Stimulated activated CD8-positive, alpha-beta memory T cell treated with anti-CD3 and anti-CD28 coated beads, Interleukin-7, amount 100 ng/mL, for 48 hours (primary cell): ENCODE measurements at places on chromosomes 1 and 21.

DNA sequence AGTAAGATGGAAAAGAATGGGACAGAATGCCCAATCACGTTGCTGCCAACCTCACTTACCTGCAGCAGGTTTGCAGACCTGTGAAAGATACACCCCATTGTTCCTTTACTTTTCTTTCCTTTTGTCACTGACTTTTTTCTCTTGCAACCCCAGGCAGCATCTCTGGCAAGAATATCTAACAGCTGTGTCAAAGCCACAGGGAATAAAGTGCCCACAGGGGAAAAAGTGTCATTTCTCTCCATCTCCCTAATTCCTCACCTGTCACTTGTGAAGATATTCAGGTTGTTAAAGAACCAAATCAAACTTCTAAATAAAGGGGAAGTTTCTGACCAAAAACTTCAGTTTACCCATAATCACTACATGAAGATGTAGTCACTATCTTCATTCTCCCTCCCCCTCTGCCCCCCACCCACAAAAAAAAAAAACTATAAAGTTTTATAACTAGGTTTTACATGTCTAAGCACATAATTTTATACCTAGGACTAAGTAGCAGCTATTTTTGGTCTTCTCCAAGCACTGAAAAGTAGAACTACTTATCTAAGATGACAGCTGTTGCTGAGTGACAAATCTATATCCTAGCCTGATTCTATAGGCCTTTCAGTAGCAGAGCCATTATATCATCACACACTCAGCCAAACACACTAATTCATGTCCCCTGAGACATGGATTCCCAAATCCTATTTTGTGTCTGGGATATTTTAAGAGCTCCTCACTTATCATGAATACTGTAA, 54.9 kb downstream of the TBX15 start:
- DNase-seq = no peak

GRCh38 chr1:32775640-32776337, 41.4 kb downstream of the YARS1 start:
- no peak for DNase-seq

GRCh38 chr1:245893025-245893424, 614.1 kb downstream of the SMYD3 start:
- no peak for DNase-seq

GRCh38 chr1:118023199-118023598, 93.7 kb downstream of the WDR3 start:
- no peak for DNase-seq

GRCh38 chr1:214989341-214989740, 93.2 kb upstream of the KCNK2 start:
- DNase-seq = no peak

GRCh38 chr1:40633523-40633922, 32.0 kb downstream of the RIMS3 start:
- DNase-seq = no peak

DNA sequence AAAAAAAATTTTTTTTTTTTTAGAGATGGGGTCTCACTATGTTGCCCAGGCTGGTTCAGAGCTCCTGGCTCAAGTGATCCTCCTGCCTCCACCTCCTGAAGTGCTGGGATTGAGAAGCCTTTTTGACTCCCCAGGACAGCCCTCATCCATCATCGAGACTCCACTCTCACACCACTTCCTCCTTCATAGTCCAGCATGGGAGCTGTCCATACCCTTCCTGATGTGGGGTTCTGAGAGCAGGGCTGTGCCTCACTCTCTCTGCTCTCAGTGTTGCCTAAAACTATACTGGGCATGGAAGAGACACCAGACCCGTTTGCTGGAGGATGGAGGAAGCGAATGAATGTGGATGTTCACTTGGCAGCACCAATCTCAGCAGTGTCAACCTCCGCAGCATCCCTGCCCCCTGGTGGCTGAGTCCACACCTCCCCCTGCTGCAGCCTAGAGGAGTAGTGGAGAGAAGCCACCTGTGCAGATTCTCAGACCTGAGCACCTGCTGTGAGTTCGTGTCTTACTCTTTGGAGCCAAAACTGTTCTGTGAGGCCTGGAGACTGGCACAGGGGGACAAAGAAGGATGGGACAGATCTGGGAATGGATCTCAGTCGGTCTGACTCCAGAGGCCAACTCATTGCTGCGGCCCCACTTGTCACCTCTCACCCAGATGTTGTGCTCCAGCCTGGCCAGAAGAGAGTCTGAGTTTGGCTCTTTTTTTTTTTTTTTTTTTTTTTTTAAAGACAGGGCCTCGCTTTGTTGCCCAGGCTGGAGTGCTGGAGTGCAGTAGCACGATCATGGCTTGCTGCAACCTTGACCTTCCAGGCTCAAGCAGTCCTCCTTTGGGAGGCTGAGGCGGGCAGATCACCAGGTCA, 17.7 kb downstream of the TINAGL1 start:
- peak; percentile 36 for DNase-seq

DNA sequence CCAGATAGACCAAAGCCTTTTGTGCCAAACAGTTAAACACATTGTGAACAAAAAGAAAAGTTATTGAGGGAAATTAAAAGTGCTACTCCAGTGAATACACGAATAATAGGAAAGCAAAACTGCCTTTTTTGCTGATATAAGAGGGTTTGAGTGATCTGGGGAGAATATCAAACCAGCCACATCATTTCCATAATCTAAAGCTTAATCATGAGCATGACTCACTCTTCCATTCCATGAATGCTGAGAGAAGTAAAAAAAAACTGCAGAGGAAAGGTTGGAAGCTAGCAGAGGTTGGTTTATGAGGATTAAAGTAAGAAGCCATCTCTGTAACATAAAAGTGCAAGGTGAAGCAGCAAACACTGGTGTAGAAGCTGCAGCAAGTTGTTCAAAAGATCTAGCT, 350.6 kb upstream of the NCAM2 start:
- no peak for DNase-seq

- no peak for DNase-seq
These were observed 88.0 kb upstream of the NFIA start for GRCh38 chr1:60994369-60994768.

DNA sequence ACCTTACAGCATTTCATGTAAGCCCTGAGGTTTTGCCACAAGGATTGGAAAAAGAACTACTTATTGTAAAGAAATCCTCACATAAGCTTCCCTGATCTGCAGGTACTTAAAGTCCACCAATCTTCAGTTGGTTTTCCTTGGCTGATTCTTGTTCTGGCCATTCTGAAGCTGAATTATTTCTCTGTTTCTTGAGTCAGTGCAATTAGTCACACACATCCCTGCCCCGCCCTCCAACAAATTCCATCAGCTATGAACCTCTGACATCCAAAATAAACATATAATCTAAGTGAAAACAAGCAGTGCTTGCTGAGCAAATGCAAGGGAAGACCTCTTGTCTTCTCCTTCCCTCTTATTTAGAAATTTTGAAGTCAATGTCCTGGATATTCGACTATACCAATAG, 8.2 kb upstream of the FNDC7 start:
- no peak for DNase-seq

GRCh38 chr1:246138781-246139180, 368.3 kb downstream of the SMYD3 start:
- no peak for DNase-seq

- no peak for DNase-seq
These were observed 1.6 kb upstream of the DNMT3L start for GRCh38 chr21:44263221-44263760.

GRCh38 chr1:175129182-175129581, 61.5 kb downstream of the TNN start:
- no peak for DNase-seq

- DNase-seq = no peak
These were observed 618.6 kb downstream of the RWDD3 start for GRCh38 chr1:95852483-95853070.

DNA sequence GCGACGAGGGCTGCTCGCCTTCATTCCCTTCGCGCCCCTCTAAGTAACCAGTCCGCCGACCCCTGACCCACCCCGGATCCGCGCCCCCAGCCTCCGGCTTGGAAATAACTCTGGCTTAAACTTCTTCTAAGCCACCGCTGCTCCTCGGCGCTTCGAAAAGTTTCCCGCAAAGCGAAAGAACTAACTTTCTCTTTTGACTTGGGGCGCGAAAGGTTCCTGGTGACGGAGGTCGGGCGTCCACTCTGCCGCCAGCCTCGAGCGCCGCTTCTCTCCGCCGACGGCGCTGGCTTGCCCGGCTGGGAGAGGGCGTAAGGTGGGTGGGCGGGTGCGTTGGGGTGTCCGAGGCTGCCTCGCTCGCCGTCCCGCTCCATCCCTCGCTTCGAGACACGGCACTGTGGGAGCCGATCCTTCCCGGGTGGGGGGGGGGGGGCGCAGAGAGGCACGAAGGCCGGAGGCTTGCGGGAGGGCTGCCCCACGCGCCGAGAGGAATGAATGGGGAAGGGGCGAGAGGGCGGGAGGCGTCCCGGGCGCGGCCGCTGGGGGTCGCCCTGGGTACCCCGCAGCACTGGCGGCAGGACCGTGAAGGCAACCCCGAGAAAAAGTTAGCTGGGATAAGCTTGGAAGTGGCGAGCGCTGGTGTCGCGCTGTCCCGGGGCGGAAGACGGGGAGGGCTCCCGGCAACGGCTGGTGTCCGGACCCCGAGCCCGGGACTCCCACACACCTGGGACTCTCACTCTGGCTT, 569 bp downstream of the ATF3 start:
- DNase-seq = no peak

DNA sequence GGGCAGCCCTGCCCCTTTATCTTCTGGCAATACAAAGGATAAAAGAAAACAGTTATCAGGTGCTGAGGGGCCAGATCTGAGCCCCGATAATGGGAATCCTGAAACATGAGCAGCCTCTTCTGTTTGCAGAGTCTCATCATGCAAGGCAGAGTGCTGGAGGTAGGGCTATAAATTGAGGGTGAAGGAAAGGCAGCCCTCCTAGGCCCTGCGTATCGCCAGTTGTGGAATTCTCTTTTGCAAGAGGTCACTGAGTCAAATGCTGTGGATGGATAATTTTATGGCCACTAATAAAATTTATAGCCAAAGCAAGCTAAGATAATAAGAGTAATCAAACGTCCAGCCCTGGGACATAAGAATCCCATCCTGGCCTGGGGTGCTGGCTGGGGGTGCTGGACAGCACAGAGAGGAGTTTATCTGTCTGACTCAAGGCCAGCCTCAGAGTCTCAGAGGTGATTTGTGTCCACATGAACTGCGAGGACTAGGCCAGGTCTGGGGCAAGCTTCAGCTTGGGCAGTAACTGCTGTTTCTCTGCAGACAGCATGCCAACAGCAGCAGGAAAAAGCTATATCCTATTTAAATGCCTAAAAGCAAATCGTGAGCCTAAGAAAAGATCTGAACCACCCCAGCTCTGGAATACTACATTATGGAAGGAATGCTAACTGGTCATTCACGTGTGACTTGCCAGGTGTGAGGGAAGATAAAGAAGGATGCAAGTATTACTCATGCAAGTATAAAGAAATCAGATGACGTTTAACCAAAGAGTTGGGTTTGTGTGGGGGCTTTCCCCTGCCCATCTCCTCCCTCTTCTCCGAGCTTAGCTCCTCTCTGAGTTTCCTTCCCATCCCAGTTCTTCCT, 254.8 kb downstream of the KIF26B start:
- no peak for DNase-seq

DNA sequence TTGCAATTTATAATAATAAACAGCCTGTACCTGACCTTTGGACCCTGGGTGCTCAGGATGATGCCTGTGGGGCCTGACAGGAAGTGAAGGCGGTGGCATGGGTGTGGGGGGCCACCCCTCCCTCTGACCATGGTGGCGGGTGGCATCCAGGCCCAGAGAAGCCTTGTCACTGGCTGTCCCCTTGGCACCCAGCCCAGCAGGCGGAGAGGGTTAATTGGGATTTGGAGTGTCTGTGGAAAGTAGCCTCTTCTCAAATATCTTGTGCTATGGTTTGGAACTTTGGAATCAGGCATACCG, 20.5 kb downstream of the SOX13 start:
- DNase-seq = no peak

DNA sequence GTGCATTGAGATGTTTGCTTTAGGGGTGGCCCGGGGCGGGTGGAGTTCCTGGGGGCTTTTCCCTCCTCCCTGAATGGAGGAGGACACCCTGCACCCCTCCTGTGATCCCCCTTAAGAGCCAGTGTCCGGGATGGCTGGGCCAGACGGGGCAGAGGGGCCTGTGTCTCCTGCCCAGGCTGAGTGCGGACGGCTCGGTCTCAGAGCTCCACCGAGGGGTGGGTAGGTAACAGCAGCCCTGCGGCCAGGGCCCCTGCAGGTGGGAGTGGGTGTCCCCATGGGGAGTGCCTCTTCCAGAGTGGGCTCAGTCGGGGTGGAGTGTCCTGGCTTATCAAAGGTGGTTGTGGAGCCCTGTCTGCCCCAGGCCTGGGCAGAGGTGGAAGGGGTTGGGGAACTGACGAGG, 23.1 kb downstream of the TP73 start:
- no peak for DNase-seq

DNA sequence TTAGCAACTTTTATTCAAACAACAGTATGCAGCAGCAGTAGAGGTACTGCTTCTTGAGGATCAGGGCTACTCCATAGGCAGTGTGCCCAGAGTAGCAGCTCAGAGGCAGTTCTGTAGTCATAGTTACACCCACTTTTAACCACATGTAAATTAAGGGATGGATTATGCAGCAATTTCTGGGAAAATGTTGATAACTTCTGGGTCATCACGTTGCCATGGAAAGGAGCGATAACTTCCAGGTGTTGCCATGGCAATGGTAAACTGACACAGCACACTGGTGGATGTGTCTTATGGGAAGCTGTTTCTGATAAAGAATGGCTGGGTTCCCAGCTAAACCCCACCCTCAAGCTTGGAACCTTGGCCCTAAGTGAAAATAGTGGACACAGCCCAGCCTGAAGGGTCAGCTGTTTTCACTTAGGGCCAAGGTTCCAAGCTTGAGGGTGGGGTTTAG, 29.0 kb upstream of the PLA2G2A start:
- DNase-seq = no peak

DNA sequence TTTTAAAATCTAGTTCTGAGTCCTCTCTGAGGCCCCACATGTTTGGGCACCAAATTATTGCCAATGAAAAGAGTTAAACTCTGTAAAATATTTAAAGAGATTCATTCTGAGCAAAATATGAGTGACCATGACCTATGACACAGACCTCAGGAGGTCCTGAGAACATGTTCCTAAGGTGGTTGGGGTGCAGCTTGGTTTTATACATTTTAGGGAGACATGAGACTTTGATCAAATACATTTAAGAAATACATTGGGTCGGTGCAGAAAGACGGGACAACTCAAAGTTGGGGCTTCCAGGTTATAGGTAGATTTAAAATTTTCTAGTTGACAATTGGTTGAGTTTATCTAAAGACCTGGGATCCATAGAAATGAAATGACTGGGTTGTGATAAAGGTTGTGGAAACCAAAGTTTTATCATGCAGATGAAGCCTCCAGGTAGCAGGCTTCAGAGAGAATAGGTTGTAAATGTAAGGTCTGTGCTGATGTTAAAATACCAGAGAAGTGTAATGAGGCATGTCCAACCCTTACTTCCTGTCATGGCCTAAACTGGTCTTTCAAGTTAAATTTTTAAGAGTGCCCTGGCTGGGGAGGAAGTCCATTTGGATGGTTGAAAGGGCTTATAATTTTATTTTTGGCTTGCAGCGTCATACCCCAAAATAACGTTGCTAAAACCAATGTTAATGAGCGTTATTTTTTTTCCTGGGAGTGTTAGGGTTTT, 274.9 kb downstream of the NUF2 start:
- DNase-seq = no peak

GRCh38 chr1:175742790-175743459, 470 bp downstream of the TNR start:
- no peak for DNase-seq

- no peak for DNase-seq
These were observed 57.5 kb downstream of the GLIS1 start for GRCh38 chr1:53681351-53681976.
